ENCODE measurements at places on chromosomes 2 and 18.

DNA sequence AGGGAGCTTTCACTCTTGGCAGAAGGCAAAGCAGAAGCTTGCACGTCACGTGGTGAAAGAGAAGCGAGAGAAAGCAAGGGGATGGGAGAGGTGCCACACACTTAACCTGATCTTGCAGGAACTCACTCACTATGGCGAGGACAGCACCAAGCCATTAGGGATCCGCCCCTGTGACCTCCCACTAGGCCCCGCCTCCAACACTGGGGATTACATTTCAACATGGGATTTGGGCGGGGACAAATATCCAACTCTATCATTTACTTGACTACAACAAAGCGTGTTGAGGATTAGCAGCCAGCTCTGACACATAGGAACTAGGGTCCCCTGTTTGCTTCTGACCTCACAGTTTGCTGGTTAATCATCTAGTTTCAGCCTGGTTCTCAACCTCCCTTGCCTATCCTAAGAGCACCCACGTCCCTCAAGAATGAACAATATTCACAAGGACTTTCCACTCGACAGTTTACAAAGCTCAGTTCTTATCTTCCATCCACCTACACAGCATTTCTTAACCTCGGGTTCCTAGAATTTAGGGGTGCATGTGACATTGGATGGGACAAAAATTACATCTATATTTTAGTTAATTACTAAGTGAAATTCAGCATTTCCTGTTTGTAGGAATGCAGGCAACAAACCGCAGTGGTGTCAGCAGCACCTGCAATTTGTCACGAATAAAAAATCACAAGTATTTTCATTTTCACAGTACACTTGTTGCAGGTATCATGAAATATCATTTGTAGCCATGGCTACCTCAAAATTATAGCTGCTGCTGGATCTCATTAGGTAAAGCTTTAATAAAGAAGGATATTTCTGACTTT, 36.0 kb downstream of the LBH start:
- DNase-seq: no peak

DNA sequence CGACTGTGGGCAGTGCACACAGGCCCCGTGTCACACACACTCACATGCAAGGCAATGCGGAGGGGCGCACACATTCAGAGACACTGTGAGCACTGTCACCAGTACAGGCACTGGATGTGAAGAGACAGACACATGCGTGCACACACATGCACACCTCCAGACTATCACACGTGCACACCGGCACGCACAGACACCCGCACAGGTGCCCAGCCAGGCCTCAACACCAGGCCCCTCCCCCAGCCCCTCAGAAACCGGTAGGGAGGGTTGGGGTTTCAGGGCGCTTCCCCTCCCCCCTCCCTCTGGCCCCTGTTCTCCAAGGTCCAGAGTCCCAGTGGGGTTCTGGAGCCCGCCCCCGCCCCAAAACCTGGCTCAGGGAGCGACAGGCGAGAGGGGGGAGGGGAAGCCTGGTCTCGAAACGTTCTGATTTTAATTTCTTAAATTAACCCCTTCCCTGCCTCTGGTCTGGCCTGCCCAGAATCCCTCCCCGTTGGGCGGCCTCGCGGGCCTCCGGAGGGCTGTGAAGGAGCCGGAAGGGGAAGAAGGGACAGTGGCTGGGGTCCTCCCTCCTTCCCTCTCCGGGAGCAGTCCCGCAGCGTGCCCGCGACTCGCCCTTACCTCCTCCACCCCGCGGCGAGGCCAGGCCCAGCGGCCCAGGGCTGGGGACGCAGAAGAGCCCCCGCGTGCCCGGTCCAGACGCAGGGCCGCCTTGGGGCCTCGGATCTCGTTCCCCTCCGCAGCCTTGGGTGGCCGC, 558 bp downstream of the FBXO41 start:
- DNase-seq: no peak

DNA sequence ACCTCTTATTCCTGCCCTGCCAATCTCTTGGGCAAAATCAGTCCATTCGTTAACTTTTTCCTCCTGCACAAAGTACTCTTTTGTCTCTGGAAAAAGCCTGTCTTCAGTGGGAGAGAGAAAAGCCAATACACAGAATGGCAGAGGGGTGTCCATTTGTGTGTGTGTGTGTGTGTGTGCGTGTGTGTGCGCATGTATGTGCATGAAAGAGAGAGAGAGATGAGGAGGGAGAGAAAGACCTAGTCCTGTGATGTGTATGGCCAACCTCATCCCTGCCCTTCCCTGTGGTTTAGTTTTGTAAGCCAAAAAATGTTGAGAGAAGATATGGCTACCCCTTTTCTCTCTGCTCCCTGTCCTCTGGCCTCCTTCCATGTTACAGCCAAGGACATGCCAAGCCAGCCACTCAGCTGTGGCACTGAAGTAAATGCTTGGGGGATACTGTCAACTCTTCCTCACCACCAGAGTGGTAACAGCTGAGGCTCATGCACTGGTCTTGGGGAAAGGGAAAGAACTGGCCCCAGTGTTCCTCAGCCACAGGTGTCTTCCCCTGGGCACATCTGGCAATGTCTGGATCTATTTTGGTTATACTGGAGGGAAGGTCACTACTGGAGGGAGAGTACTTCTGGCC, 10.6 kb downstream of the SLC4A5 start:
- no peak for DNase-seq

GRCh38 chr18:76493213-76494161, 1.6 kb downstream of the ZNF516 start:
- DNase-seq: no peak

DNA sequence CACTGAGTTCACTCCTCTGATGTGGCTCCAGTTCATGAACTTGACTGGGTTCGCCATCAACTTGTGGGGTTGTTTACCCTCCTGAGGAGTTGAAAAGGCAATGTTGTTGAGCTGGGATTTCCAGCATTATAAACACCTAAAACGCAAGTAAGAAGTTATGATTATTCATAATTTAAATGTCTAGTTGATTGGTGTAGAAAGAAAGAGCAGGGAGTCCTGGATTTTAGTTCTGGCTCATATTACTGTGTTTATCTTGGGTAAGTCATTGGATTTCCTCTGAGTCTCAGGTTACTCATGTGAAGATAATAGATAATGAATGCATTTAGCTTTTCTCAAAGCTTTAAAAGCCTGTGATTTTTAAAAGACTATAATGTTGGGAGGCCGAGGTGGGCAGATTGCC, 438.0 kb upstream of the CDH20 start:
- no peak for DNase-seq

DNA sequence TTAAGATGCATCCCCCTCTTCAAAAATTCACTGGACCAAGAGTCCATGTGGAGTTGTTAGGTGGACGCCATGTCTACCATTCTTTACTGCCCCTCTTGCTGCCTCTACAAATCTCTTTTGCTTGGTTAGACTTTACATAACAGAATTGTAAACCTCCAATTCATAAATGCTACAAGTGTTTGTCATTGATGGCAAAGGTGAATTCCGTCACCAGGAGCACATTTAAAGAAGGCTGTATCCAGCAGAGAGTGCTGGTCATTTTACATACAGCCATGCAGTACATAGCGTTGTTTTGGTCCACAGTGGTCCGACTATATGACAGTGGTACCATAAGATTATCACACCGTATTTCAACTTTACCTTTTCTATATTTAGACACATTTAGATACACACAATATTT, 274.5 kb downstream of the MYCN start:
- DNase-seq: no peak

GRCh38 chr2:88448248-88448647, 4.2 kb downstream of the FOXI3 start:
- no peak for DNase-seq

GRCh38 chr2:120964819-120965218, 229.2 kb downstream of the GLI2 start:
- DNase-seq: no peak

DNA sequence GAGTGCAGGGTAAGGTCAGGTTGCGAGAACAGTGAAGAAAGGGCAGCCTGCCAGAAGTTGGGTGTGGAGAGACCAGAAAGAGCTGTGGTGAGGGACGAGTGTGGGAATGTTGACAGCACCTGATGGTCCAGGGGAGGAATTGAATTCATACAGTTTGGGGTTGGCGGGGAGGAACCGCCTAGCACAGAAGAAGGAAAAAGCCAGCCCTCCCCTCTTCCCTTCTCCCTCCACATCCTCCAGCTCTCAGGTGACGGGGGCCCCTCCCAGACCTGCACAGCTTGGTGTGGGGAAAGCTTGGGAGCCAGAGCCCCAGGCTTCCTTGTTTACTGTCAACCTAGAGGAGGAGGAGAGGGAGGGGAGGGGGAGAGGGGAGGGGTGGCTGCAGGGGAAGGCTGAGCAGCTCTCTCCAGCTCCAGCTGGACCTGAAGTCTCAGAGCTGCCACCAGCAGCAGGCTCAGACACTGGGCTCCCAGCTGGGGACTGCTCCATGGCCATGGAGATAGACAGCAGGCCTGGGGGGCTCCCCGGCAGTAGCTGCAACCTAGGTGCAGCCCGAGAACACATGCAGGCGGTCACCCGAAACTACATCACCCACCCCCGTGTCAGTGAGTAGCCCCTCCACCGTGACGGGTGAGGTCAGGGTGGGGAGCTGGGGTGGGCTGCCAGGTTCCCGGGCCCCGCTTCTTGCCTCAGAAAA, at the start of gene ATP6V1B1:
TSS of gene ATP6V1B1 (plus strand) at position 433 of the 697 bp plus-strand sequence. CDS start at position 488, 55 bp downstream.
- no peak for DNase-seq

GRCh38 chr2:104854498-104855220, 744 bp downstream of the POU3F3 start:
- no peak for DNase-seq

DNA sequence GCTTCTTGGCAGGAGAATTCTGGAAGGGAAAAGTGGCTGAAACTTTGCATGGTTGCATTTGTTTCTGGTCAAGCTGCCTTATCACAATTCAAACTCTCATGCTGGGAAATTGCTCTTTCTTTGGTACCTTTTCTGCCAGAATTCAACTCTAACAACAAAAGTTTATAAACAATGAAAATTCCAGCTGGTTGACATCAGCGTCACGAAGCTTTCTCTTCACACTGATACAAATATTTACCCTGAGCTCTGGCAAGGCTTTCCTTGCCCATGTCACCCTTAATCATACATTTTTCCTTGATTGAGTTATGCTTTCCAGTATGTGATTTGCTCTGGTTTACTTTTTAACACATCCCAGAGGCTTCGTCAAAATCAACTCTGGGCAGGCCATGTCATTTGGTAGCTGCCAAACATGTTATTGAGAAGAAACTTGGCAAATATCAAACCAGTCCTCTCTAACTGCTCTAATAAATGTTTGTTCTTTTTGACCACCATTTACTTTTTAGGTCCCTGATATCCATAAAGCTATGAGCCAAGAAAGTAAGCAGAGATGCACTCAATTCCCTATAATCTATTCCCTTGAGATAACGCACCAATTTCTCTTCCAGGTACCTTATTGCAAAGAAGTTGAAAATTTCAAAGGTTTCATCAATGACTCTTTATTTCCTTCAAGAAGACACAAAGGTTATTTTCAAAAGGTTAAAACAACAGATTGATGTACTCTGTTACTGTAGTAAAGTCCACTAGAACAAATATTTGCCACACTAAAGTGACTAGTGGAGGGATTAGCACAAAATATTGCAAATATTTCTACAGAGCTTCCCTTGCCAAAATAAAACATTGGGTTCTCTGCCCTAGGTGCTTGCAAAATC, 1241.1 kb upstream of the ZEB2 start:
- DNase-seq: no peak

- no peak for DNase-seq
Measured at GRCh38 chr18:78293540-78293939, 686.1 kb upstream of the SALL3 start.

DNA sequence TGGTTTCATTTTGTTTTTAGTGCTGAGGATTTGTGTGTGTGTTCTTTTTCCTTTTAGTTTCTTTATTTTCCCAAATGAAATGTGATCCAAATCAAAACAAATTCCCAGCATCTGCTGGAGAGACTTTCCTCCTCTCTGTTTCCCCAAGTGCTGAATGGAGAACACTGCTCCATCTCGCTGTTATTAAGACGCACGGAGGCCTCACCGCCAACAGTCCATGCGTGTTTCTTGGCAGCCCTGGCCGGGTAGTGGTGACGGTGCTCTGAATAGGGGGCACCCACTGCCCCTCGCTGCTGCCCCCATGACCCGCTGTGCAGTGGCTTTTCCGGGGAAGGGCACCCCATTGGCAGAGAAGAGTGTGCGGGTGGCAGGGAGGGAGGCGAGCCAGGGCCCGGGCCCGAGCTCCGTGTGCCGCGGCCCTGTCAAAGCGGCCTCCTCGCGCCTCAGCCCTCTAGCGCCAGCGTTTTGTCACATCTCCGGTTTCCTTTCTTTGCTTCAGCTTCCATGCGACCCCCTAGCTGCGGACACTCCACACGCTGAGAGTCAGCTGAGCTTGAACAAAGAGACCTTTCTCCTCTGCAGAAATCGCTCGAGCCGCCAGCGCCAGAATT, 473.7 kb upstream of the SALL3 start:
- DNase-seq: no peak

DNA sequence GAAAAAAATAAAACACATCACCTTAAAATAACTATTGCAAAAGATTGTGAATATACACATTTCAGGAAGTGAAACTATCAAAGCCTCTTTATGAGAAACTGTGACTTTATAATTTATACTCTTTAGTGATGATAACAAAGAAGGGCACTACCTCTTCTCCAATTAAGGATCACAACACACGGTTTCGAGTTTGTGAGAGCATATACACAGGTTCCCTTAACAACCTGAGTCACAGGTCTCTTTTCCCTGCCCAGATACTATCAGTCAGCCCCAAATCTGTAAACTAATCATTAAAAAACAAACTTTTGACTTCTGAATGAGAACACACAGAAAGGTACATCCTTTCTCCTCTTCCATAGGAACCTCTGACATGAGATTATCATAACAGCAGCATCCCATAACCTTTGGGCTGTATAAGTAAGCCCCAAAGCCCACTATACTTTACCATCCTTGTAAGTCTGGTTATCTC, 44.9 kb downstream of the PTPN2 start:
- DNase-seq: no peak

DNA sequence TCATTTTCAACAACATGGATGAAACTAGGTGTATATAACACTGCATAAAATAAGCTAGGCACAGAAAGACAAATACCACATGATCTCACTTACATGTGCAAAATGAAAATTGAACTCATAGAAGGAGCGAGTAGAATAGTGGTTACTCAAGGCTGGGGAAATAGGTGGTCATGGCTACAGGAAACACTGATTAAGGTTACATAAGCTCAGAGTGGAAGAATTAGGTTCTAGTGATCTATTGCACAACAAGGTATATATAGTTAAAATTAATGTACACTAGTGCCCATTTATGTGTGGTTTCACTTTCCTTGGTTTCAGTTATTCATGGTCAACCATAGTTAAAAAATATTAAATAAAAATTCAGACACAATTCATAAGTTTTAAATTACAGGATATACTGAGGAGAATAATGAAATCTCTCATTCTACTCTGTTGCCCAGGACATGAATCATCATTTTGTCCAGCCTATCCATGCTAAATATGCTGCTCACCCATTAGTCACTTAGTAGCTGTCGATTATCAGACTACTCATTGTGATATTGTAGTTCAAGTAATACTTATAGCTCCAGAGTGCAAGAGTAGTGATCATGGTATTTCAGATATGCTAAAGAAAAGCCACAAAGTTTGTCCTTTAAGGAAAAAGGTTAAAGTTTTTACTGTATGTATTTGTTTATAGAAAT, 1530.9 kb upstream of the LRRTM1 start:
- DNase-seq: no peak

- DNase-seq: no peak
Measured at GRCh38 chr18:42310956-42311355, 355.9 kb downstream of the PIK3C3 start.

- DNase-seq: no peak
Measured at GRCh38 chr2:31581124-31581795, 522 bp upstream of the SRD5A2 start.

Measured in stimulated activated CD8-positive, alpha-beta memory T cell treated with anti-CD3 and anti-CD28 coated beads, Interleukin-7, amount 100 ng/mL, for 1 hour (primary cell).